GM12891 (cell line): ENCODE measurements at places on chromosomes 6 and 20.

GRCh38 chr6:110534731-110535492 lies 58.5 kb upstream of the SLC22A16 start:
- DNase-seq: no peak

DNA sequence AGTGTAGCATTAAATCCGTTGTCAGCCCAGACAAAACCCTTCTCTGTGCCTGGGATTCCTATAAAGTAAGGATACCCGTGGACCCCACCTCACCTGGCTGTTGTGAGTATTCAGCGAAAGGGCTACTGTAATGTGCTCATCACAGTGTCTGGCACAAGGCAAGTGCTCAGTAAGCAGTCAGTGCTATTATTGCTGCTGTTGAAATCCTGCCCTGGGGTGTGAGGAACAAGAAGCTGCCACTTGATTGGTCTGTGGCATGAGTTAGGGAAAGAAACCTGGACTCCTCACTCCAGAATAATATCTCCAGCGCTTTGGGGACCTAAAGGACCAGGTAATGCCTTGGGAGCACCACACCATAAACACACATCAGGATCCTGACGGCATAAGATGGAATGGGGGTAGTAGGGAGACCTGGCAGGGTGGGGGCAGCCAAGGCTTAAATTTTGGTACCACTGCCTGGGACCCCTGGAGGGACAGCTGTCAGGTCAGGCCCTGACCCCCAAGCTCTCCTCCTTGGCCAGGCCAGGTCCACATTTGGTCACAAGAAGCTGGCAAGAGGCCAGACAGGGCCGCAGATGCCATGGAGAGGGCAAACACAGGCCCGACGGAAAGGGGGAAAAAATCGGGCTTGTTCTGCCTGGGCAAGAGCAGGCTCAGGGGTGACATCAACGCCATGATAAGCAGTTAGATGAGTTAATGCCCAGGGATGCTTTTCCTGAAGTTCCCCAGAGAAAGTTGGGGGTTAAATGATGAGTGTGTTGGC lies 66.5 kb downstream of the MRPL14 start:
- no peak for DNase-seq

DNA sequence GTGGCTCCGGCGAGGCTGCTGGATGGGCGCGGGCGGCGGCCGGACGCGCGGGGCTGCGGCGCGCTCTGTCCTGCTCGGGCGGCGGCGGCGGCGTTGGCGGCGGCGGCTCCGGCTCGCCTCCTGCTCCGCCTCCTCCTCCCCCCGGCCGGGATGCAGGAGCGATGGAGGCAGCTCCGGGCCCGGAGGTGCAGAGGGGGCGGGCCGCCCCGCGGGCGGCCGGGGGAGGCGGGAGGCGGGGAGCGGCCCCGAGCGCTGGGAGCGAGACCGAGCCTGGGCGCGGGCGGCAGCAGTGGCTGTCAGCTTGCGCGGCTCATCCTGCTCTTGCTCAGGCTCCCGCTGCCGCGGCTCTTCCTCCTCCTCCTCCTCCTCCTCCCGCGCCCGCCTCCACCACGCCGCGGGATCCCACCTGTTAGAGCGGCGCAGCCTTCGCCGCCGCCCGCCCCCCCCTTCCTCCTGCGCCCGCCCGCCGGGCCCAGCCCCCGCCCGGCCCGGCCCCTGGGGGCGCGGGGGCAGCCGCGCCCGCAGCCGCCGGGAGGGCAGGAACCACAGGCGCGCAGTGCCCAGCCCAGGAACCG lies at the start of gene NOL4L:
NOL4L (minus strand) TSS at position 323 of the 575 bp plus-strand sequence. CDS start 443 bp downstream, outside the sequence.
- DNase-seq: no peak

DNA sequence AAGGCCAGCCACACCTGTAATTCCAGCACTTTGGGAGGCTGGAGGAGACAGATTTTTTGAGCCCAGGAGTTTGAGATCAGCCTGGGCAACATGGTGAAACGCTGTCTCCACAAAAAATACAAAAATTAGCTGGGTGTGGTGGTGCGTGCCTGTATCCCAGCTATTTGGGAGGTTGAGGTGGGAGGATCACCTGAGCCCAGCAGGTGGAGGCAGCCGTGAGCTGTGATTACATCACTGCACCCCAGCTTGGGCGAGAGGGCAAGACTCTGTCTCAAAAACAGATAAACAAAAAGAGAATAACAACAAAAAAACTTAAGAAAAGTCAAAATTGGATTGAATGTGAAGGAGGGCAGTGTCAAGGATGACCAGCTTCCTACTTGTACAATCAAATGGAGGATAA lies 2.9 kb downstream of the TPD52L1 start:
- no peak for DNase-seq

GRCh38 chr6:1619098-1619672 lies 9.5 kb downstream of the FOXC1 start:
- no peak for DNase-seq

- no peak for DNase-seq
Measured at GRCh38 chr6:38714239-38715015, 684 bp upstream of the DNAH8 start.

DNA sequence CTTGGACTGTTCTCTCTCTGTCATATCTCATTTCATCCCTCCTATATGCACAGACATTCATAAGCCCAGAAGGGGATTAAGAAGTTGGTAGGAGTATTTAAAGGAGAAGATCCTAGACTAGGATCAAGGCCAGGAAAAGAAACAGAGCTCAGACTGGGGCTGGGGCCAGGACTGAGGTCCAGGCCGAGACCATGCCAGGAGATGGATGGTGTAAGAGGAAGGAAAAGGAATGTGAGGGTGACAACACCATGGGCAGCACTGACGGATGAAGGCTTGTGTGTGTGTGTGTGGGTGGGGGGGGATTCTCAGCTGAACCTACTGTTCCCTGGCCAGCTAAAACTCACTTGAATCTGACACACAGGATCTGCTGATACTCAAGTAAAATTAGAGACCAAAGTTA lies 182.1 kb downstream of the KIF6 start:
- DNase-seq: no peak

DNA sequence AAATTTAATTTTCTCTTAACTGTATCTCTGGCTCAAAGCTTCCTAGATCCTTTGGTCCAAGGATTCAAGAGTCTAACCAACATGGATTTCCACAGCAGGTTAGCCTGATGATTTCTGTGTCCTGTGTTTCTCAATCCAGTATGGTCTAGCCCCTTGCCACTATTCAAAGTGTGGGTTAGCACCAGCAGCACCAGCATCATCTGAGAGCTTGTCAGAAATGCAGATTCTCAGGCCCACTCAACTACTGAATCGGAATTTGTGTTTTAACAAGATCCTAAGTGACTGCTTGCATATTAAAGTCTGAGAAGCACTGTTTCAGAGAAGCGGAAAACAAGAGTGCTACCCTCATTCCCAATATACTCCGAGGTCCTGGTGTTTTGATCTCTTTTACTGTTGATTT lies 133.8 kb upstream of the PRDM1 start:
- DNase-seq: no peak

DNA sequence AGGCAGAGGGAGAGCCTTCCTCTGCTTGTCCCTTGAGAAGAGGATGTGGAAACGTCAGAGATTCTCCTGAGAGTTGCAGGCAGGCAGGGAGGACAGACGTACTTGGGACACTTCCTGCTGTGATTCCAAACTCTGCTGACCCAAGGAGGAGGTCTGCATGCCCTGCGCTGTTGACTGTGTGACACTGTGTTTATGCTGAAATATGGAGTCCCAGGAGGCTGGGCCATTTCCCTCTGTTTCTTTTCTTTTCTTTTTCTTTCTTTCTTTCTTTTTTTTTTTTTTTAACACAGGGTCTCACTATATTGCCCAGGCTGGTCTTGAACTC lies 63.5 kb upstream of the BHLHE23 start:
- DNase-seq: no peak

DNA sequence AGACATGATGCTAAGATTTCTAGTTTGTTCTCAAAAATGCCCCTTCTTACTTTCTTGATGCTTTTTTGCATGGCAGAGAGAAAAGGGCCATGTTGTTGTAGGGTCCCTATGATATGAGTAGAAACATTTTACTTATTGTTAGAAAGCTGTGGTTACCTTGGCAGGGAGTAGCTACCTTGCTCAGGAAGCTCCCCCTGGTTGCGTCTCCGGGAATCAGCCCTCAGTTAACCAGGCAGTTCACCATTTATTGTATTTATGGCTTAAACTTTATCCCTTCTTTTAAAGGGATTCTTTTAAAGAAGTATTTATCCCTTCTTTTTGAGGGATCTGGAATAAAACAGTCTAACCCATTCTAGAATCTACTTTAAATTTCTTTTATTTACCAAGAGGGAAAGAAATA lies 113.9 kb upstream of the PROKR2 start:
- no peak for DNase-seq

DNA sequence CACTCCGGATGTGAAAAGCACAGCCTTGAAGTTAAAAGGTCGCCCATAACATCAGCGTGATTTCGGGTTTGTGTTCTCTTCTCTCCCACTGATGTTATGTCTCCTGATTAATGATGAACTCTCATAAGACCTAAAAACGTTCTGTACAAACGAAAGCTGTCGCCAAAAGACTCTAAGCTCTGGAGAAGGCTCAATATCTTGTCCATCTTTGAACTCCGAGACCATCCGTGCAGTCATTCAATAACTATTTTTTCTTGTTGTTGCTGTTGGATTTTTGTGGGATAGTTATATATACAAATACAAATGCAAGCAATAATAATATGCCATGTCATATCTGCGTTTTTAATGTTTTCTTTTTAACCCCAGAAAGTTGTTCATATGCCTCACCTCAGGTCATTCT lies 291.8 kb upstream of the MARCKS start:
- no peak for DNase-seq
